Sigmoid colon (tissue), 7 donors: ENCODE measurements at places on chromosomes 2 and 18.

- no peaks in the 10 kb centered on the region for H3K27me3 ChIP-seq
- no peaks in the 10 kb centered on the region for H3K36me3 ChIP-seq
- DNase-seq: peak; percentile 73
- H3K27ac ChIP-seq: no peak overlapping the region
- peak overlapping the region; percentile 46 for H3K4me3 ChIP-seq
Measured at GRCh38 chr2:95076705-95077529, 44.7 kb downstream of the MRPS5 start.

DNA sequence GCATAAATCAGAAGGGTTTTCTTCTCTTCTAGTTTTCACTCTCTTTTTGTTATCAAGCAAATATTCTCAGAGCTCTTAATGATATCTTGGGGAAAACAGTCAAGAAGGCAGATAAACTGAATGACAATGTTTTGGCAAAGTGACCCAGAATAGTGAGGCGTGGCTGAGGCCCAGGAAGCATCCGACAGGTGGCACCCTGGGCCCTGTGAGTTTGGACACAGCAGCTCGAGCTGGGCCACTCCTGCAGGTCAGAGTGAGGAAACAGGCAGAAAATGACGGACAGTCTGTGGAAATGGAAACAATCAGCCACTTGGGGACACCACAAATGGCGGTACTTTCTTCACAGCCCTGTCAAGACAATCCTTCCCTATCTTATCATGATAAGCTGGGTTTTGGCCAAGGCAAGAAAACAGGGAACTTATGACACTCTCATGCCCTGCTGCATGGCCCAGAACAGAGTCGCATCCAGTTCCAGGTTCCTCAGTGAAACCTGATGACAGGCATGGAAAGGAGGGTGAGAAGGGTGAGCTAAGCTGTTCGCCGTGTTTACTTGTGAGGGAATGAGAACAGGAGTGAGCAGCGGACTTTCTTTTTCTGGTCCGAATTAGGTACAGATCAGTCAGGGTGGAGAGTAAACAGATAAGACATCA, 32.1 kb downstream of the MRPL44 start:
- no peak overlapping the region for H3K4me3 ChIP-seq
- H3K27me3 ChIP-seq: no peaks in the 10 kb centered on the region
- no peaks in the 10 kb centered on the region for H3K36me3 ChIP-seq
- no peak overlapping the region for H3K27ac ChIP-seq

GRCh38 chr2:238247841-238248453, 8.1 kb upstream of the HES6 start:
- H3K4me1 ChIP-seq: no peaks in the 10 kb centered on the region
- no peaks in the 10 kb centered on the region for H3K27me3 ChIP-seq
- DNase-seq: peak; percentile 43
- no peak overlapping the region for H3K27ac ChIP-seq
- no peak overlapping the region for H3K4me3 ChIP-seq

DNA sequence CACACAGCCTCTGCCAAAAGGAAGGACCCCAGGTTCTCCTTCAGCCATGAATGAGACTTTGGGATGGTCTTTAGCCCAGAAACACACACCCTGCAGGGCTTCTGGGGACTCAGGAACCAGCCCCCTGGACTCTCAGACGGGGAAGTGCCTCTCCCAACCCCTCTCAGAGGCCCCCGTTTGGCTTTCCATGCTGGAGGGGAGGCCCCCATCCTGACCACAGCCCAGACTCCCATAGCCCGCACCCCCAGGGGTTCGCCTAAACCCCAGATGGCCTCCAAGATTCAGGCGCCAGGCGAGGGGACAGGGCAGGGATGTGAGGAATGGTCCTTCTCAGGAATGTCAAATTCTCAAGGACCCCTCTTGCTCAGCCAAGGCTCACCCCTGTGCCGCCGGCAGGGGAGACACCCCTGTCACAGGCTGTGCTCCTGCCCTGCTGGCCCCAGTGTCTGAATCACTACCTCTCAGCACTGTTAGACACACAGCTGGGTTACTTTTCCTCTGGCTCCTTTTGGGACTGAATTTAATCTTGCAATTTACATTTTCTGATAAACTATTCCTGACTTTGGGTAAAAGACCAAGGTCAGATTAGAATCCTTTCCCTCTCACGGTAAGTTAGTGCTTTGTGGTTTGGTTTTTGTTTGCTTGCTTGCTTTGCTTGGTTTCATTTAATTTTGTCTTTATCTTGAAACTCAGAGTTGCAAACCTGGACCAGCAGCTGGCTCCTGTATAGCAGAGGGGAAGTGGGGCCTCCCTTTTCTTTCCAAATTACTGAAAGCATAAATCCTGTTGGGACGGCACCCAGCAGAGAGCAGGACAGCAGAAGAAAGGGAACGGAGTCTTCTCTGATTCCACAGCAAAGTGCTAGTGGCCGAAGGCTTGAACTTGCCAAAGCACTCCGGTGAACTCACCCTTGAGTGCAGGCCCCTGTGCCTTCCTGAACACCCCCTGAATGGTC, 198.9 kb upstream of the RAB6C start:
- no peaks in the 10 kb centered on the region for H3K36me3 ChIP-seq
- no peaks in the 10 kb centered on the region for H3K27me3 ChIP-seq
- H3K4me1 ChIP-seq: no peaks in the 10 kb centered on the region
- H3K27ac ChIP-seq: no peak overlapping the region

GRCh38 chr2:210555555-210555954, 844 bp upstream of the CPS1 start:
- H3K27ac ChIP-seq: no peak overlapping the region
- H3K4me1 ChIP-seq: no peaks in the 10 kb centered on the region
- no peaks in the 10 kb centered on the region for H3K36me3 ChIP-seq
- DNase-seq: no peak
- H3K4me3 ChIP-seq: no peak overlapping the region

GRCh38 chr2:171490577-171490976, 31.7 kb upstream of the CYBRD1 start:
- H3K4me1 ChIP-seq: no peaks in the 10 kb centered on the region
- H3K36me3 ChIP-seq: no peaks in the 10 kb centered on the region
- H3K27ac ChIP-seq: no peak overlapping the region
- no peak overlapping the region for H3K4me3 ChIP-seq

DNA sequence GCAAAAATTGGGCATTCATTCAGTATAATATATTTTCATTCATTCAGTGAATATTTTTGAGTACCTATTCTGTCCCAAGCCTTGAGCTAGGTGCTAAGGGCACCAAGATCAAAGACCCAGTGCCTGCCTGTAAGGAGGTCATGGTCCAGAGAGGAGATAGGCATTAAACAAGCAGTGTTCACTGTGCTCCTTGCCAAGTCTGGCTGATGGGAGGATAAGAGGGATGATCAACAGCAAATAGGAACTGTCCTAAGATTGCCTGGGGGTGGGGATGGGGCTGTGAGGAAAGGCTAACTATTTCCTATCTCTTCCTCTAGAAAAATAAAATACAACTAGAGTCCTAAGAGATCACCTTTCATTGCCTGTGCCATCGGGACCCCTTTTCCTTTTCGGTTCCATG, 60.4 kb downstream of the SETBP1 start:
- H3K36me3 ChIP-seq: no peaks in the 10 kb centered on the region
- DNase-seq: no peak
- peak overlapping the region; percentile 75 for H3K27ac ChIP-seq
- no peaks in the 10 kb centered on the region for H3K27me3 ChIP-seq

DNA sequence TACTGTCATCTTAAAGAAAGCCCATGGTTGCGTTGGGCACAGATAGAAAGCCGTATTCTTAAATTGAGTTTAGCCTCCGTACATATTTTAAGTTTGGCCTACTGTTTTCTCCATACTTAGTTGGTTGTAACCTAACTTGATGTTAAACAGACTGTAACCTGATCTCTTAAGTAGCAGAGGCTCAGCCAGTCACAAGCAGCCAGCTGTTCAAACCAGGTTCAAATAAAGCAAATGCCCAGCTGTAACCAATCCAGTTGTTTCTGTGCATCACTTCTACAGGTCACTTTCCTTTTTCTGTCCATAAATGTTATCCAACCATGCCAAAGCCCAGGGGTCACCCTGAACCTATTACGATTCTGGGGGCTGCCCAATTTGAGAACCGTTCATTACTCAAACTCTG, 10.0 kb upstream of the THADA start:
- H3K27ac ChIP-seq: no peak overlapping the region
- H3K4me1 ChIP-seq: no peaks in the 10 kb centered on the region
- H3K27me3 ChIP-seq: no peaks in the 10 kb centered on the region
- no peak overlapping the region for H3K4me3 ChIP-seq

GRCh38 chr2:95525294-95526035, 40.9 kb upstream of the TRIM43B start:
- H3K4me3 ChIP-seq: peak overlapping the region; percentile 93
- peaks cover 9% of the 10 kb centered on the region for H3K4me1 ChIP-seq
- DNase-seq: no peak

GRCh38 chr18:42583283-42583731, 532.2 kb downstream of the RIT2 start:
- H3K4me3 ChIP-seq: no peak overlapping the region
- H3K4me1 ChIP-seq: no peaks in the 10 kb centered on the region
- no peak overlapping the region for H3K27ac ChIP-seq

GRCh38 chr2:224987733-224988132, 54.5 kb downstream of the DOCK10 start:
- no peak for DNase-seq
- no peaks in the 10 kb centered on the region for H3K4me1 ChIP-seq
- no peaks in the 10 kb centered on the region for H3K27me3 ChIP-seq
- H3K36me3 ChIP-seq: no peaks in the 10 kb centered on the region

- H3K27me3 ChIP-seq: no peaks in the 10 kb centered on the region
- H3K4me1 ChIP-seq: no peaks in the 10 kb centered on the region
- no peak for DNase-seq
- no peak overlapping the region for H3K27ac ChIP-seq
Measured at GRCh38 chr2:36507408-36507812, 90.6 kb downstream of the FEZ2 start.

GRCh38 chr2:19846030-19846429, 55.8 kb downstream of the TTC32 start:
- H3K4me1 ChIP-seq: no peaks in the 10 kb centered on the region
- H3K27me3 ChIP-seq: no peaks in the 10 kb centered on the region
- no peak for DNase-seq
- no peak overlapping the region for H3K27ac ChIP-seq
- H3K36me3 ChIP-seq: no peaks in the 10 kb centered on the region

DNA sequence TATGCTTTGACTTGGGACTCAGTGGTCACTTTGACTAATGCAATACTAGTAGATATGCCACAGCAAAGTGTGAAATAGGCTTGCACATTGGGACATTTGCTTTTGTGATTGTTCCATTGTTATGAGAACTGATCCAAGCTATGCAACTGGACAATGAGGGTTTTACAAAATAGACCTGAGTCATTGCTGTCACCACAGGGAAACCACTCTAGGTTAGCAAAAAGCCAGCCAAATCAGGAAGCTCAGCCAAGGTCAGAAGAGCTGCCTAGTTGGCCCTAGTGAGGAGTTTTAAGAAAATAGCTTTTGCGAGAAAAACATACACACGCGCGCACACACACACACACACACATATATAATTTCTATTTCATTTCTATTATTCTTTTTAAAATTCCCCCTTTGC, 452.4 kb upstream of the CDH7 start:
- no peaks in the 10 kb centered on the region for H3K4me1 ChIP-seq
- H3K27me3 ChIP-seq: no peaks in the 10 kb centered on the region
- H3K27ac ChIP-seq: no peak overlapping the region

DNA sequence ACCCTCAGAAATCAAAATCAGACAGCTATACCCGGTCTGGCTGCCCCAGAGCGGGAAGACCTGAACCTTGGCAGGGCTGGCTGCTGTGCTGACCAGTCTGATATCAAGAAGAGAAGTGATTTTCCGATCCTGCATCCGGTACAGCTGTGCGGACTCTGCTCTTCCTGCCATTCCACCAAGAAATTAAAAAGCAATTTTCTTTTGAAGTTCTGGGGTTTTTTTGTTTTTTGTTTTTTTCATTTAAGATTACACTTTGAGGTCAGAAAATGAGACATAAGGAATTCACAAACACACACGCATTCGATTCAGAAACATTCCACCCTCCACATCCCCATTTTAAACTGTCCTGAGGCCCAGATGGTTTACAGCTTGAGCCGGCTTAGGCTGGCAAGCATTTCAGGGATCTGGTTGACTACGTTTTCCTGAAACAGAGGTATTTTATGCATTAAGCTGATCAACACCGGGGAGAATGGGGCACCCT, 156.5 kb downstream of the COL6A3 start:
- H3K27ac ChIP-seq: peak overlapping the region; percentile 85
- peak; percentile 75 for DNase-seq
- no peaks in the 10 kb centered on the region for H3K27me3 ChIP-seq
- H3K4me1 ChIP-seq: peaks cover 50% of the 10 kb centered on the region

DNA sequence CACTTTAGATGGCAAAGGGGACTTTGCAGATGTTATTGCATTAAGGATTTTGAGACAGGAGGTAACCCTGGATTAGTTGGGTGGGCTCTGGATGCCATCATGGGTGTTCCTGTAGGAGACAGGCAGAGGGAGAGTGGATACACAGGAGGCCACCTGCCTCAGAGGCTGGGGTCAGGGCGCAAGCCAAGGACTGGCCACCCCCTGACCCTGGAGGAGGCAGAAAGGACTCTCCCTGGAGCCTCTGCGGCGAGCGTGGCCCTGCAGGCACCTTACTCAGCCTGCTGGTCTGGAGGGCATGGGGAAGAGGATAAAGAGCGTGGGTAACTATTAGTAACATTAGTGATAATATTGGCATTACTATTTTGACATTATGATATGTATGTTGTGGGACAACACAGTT, 21.6 kb upstream of the OTOS start:
- no peaks in the 10 kb centered on the region for H3K4me1 ChIP-seq
- H3K4me3 ChIP-seq: no peak overlapping the region
- no peaks in the 10 kb centered on the region for H3K36me3 ChIP-seq
- H3K27ac ChIP-seq: no peak overlapping the region
- H3K27me3 ChIP-seq: peaks cover 3% of the 10 kb centered on the region

- H3K36me3 ChIP-seq: no peaks in the 10 kb centered on the region
- peak; percentile 81 for DNase-seq
- no peaks in the 10 kb centered on the region for H3K27me3 ChIP-seq
- peaks cover 33% of the 10 kb centered on the region for H3K4me1 ChIP-seq
Measured at GRCh38 chr2:42102591-42103450, 55.0 kb downstream of the PKDCC start.

DNA sequence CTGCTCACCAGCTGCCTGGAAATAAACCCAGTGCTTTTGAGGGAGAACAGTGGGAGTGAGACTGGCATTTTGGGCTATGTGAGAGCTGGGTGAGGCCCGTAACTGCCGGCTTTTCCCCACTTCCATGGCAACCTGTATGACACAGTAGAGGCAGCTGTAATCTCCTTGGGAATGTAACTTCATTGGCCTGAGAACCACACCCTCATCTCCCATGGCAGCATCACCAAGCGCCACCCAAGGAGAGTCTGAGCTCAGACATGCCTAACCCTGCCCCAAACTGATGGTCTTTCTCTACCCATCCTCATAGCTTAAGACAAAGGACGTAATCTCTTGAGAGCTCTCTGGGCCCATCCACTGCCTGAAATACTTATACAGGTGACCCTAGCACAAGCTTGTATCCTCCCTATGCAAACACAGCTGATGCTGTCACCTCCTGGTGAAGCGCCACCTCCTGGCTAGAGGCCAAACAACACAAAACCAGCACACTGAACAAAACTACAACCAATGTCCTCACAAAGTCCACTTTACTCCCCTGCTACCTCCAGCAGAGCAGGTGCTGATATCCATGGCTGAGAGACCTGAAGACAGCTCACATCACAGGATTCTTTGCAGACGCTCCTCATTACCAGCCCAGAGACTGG, 763.4 kb upstream of the NRXN1 start:
- H3K27me3 ChIP-seq: no peaks in the 10 kb centered on the region
- DNase-seq: no peak
- H3K4me1 ChIP-seq: no peaks in the 10 kb centered on the region
- no peak overlapping the region for H3K4me3 ChIP-seq
- no peak overlapping the region for H3K27ac ChIP-seq
- no peaks in the 10 kb centered on the region for H3K36me3 ChIP-seq

- H3K4me3 ChIP-seq: no peak overlapping the region
- no peaks in the 10 kb centered on the region for H3K36me3 ChIP-seq
- H3K27me3 ChIP-seq: no peaks in the 10 kb centered on the region
- H3K4me1 ChIP-seq: no peaks in the 10 kb centered on the region
- no peak for DNase-seq
- no peak overlapping the region for H3K27ac ChIP-seq
Measured at GRCh38 chr2:69272803-69273471, 114.1 kb downstream of the GFPT1 start.
